ENCODE measurements at places on chromosomes 7 and 10.

- DNase-seq: no peak
Observed at GRCh38 chr10:26706206-26706605, 8.7 kb downstream of the PDSS1 start.

DNA sequence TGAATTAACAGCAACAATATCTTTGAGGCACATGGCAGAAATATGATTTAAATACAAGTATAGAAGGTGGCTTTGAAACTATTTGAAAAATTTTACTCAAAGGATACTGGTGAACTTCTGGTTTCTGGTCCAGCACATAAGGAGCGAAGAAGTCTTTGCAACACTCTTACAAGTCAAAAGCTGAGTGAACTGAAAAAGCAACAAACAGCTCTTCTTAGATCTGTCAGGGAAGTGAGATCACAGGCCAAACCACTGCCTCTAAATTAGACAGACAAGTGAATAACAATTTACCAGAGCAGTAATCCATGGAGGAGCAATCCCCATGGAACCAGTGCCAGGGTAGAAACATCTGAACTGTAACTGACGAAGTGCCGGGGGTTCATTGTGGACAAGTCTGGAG is 9.6 kb upstream of the VWC2 start:
- no peak for DNase-seq

GRCh38 chr10:65931291-65932070 is 994.4 kb upstream of the LRRTM3 start:
- no peak for DNase-seq

GRCh38 chr10:84348447-84348846 is 20.1 kb downstream of the CCSER2 start:
- DNase-seq: no peak

- DNase-seq: no peak
Observed at GRCh38 chr7:155247479-155248365, 50.0 kb upstream of the INSIG1 start.

GRCh38 chr7:43880596-43880995 is 11.3 kb upstream of the MRPS24 start:
- DNase-seq: no peak

GRCh38 chr7:138510003-138510402 is 49.9 kb downstream of the TRIM24 start:
- DNase-seq: no peak

- DNase-seq: no peak
Observed at GRCh38 chr7:152081088-152081487, 55.6 kb downstream of the GALNT11 start.

DNA sequence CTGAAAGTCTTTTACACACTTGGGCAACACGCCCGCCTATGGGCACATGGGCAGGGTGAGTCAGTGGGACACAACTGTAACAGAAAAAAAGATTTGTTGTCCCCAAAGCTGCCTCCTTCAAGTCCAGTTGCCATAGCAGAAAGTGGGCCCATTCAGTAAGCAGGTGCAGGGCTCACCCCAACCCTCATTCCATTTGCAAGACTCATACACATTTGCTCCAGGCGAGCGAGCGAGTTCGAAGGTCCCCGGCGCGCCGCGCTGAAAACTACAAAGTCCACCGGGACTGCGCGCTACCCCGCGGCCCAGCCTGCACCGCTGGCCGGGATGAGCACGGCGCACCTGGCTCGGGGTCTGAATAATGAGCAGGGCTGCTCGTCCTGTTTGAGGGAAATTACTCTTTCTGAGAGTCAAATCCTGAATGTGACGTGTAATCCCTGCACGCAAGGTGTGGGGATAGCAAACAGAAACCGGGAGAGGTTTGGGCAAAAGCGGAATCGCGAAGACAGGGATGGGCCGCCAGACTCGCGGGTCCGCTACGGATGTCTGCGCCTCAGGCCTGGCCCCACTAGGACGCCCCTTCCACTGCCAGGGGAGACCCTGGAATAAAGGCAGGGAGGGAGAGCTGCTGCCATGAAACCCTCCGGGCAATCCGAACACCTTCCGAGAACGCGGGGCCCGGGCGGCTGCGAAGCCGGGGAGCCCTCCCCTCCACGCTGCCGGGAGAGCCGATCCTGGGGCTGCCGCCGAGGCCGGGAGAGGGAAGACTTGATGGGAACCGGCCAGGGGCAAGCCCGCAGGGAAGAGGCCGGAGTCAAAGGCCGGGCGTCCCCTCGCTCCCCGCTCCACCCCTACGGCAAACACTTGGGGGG is 982 bp downstream of the COBL start:
- DNase-seq: no peak

DNA sequence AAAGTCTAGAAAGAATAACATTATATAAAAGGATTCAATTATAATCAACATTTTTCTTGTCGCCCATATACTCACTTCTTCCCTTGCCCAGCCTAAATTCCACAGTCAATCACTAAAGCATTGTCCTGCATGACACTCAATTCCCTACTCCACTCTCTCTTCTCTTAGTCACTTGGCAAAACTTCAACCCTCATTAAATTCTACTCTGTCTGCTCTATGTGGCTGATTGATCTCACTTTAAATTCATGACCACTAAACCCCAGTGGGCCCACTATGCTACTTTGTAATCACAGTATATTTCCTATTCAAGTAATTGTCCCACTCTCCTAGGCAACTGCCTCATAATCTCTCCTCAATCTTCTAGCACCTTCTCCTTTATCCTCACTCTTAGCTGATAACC is 54.1 kb downstream of the MTERF1 start:
- no peak for DNase-seq

DNA sequence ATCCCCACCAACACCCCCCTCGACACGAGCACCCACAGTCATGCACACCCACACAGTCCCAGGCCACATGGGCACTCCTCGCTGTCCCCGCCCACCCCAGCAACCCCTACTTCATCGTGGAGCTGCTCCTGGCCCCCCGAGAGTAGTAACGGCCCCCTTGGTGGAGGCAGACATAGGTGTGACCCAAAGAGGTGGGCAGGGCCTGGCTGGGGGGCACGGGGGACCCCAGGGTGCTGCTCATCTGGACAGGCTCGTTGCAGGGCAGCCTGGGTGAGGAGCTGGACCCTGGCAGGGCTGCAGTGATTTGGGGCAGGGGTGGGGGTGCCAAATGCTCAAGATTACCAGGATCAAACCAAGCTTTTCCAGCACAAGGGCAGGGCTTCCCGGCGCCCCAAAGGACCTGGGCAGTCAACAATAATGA is 42.4 kb upstream of the ZMIZ1 start:
- DNase-seq: no peak

DNA sequence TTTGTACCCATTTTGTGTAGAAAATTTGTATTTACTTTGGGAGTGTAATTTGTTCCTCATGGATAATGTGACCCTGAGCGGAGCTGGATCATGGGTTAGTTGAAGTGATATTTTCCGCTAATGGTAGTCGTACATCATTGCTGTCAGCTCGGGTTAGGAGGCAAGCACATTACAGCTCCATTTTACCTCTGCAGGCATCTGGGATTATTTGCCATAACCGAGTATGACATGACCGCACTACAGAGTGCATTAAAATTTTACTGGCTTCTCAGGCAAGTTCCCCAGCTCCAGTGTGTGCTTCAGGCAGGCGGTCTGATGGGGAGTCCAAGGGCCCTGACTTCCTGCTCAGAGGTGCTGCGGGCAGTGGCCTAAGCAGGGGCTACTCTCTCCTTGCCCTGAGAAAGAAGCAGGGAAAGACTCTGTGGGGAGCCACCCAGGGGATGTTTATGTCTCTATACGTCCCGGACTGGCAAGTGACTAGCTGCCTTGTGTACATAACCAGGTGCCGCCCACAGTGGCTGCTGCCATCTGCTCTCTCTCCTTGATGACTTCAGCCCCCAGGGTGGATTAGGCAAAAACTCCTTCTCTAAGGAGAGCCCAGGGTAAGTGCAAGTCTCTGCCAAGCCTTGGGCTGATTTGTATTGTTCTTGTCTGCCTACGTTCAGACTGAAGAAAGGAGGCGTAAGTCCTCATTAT is 685.3 kb upstream of the GALNT17 start:
- DNase-seq: no peak

Measured in stimulated activated CD8-positive, alpha-beta memory T cell treated with anti-CD3 and anti-CD28 coated beads, Interleukin-7, amount 100 ng/mL, for 1 hour (primary cell).